ENCODE measurements at places on chromosomes 6 and 20. TPM values are rescaled to one million over a fixed set of nuclear protein-coding genes. Genes with fewer than 3 reads are reported as not detected.

- H3K27me3 ChIP-seq: no peaks in the 10 kb centered on the region
- peaks cover 22% of the 10 kb centered on the region for H3K4me1 ChIP-seq
- DNase-seq: no peak
- no peak overlapping the region for H3K4me3 ChIP-seq
- H3K27ac ChIP-seq: peak overlapping the region; percentile 65
Observed at GRCh38 chr20:35472209-35472608, 16.8 kb downstream of the CEP250 start.

- no peaks in the 10 kb centered on the region for H3K4me1 ChIP-seq
- H3K36me3 ChIP-seq: no peaks in the 10 kb centered on the region
- no peak overlapping the region for H3K4me3 ChIP-seq
- no peak overlapping the region for H3K27ac ChIP-seq
- peaks cover 3% of the 10 kb centered on the region for H3K27me3 ChIP-seq
Observed at GRCh38 chr6:47153404-47153755, 111.2 kb upstream of the ADGRF1 start.

- H3K36me3 ChIP-seq: peaks cover 39% of the 10 kb centered on the region
- peaks cover 67% of the 10 kb centered on the region for H3K4me1 ChIP-seq
- H3K27me3 ChIP-seq: no peaks in the 10 kb centered on the region
- peak overlapping the region; percentile 86 for H3K27ac ChIP-seq
- DNase-seq: no peak
Observed at GRCh38 chr6:87182321-87182720, 27.0 kb downstream of the ZNF292 start.

- H3K36me3 ChIP-seq: no peaks in the 10 kb centered on the region
- H3K4me1 ChIP-seq: peaks cover 19% of the 10 kb centered on the region
- DNase-seq: no peak
- H3K4me3 ChIP-seq: peak within 1 kb of the TSS; percentile 69
- H3K27ac ChIP-seq: no peak within 1 kb of the TSS
Observed at GRCh38 chr6:49550492-49551077, at the start of gene C6orf141. Gene C6orf141, plus strand, starts transcription at chr6:49550668. Its CDS starts 125 bp downstream, at chr6:49550793.

DNA sequence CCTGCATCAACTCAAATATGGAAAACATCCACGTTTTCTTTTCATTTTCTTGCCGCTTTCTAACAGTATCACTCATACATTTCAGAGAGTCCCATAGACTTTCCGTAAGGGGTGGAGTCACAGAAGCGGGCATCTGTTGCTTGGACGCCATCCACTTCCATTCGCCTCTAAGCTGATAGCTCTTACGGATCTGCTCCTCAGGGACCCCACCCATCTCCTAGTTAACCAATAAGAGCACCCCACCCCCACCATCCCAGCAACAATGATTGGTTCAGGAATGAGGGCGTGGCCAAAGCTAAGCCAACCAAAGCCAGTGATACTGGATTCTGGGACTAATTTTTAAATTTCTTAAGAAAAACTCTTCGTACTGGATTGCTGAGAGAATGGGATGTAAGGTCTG lies 42.4 kb downstream of the SLC2A10 start:
- H3K36me3 ChIP-seq: no peaks in the 10 kb centered on the region
- no peak for DNase-seq
- peaks cover 41% of the 10 kb centered on the region for H3K27me3 ChIP-seq
- H3K4me1 ChIP-seq: no peaks in the 10 kb centered on the region
- no peak overlapping the region for H3K27ac ChIP-seq

GRCh38 chr6:120826253-120826652 lies 508.0 kb downstream of the TBC1D32 start:
- H3K4me1 ChIP-seq: no peaks in the 10 kb centered on the region
- no peaks in the 10 kb centered on the region for H3K27me3 ChIP-seq
- H3K27ac ChIP-seq: no peak overlapping the region

DNA sequence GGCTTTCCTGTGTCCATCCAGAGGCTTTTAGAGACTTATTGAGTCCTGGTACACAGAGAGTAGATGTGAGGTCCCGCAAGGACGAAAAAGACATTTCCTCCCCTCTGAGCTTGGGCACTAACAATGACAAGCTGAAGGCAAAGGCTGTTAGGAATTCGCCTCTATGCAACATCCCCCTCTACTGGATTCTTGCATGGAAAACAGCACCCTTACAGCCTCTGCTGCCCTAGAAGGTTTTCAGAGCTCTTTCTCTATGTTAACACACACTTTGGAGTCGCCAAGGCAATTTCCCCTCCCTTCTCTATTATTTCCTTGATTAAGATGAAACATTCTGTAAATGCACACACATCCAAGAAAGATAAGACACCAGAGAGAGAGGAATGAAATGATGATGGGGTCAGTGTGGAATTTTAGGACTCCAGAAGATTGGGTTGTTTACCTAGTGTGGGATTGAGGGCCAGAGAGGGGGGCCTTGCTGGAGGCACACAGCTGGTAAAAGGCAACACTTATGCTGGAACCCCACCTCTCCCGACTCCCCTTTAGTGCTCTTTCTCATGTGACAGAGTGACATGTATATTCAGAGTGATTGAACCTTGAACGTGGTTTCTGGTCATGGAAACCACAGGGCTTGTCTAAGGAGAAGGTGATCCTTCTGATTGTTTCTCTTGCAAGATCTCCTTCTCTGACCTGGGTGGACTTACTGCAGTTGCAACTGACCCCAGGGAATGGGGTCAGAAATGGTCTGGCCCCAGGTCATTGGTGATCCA lies 300.7 kb downstream of the CLIC5 start:
- no peak overlapping the region for H3K27ac ChIP-seq
- H3K27me3 ChIP-seq: no peaks in the 10 kb centered on the region
- no peaks in the 10 kb centered on the region for H3K36me3 ChIP-seq
- H3K4me1 ChIP-seq: peaks cover 29% of the 10 kb centered on the region

GRCh38 chr6:22970004-22970403 lies 400.6 kb downstream of the HDGFL1 start:
- no peaks in the 10 kb centered on the region for H3K27me3 ChIP-seq
- no peaks in the 10 kb centered on the region for H3K4me1 ChIP-seq
- H3K4me3 ChIP-seq: no peak overlapping the region
- DNase-seq: no peak
- no peaks in the 10 kb centered on the region for H3K36me3 ChIP-seq
- no peak overlapping the region for H3K27ac ChIP-seq

DNA sequence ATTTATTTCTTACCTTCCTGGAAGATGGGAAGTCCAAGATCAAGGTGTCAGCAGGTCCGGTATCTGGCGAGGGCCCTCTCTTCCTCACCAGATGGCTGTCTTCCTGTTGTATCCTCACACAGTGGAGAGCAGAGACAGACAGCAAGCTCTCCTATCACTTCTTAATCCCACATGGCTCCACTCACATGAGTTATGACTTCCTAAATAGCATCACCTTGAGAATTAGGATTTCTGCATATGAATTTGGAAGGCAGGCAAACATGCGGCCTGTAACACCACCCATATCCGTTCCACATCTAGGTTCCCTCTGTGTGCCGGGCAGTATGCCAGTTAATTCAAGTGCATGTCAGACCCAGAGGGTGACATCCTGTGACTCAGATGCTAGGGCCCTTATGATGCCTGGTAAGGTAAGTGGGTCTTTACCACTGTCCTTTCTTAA lies 2.1 kb downstream of the RAET1E start:
- H3K36me3 ChIP-seq: no peaks in the 10 kb centered on the region
- H3K4me3 ChIP-seq: no peak overlapping the region
- no peak overlapping the region for H3K27ac ChIP-seq
- peaks cover 35% of the 10 kb centered on the region for H3K27me3 ChIP-seq

- no peak for DNase-seq
- no peak overlapping the region for H3K4me3 ChIP-seq
- H3K27ac ChIP-seq: no peak overlapping the region
Observed at GRCh38 chr6:12354499-12354898, 64.3 kb downstream of the EDN1 start.

GRCh38 chr6:157229713-157230112 lies 93.6 kb downstream of the TMEM242 start:
- no peak overlapping the region for H3K4me3 ChIP-seq
- H3K36me3 ChIP-seq: no peaks in the 10 kb centered on the region
- H3K27ac ChIP-seq: no peak overlapping the region
- DNase-seq: no peak

DNA sequence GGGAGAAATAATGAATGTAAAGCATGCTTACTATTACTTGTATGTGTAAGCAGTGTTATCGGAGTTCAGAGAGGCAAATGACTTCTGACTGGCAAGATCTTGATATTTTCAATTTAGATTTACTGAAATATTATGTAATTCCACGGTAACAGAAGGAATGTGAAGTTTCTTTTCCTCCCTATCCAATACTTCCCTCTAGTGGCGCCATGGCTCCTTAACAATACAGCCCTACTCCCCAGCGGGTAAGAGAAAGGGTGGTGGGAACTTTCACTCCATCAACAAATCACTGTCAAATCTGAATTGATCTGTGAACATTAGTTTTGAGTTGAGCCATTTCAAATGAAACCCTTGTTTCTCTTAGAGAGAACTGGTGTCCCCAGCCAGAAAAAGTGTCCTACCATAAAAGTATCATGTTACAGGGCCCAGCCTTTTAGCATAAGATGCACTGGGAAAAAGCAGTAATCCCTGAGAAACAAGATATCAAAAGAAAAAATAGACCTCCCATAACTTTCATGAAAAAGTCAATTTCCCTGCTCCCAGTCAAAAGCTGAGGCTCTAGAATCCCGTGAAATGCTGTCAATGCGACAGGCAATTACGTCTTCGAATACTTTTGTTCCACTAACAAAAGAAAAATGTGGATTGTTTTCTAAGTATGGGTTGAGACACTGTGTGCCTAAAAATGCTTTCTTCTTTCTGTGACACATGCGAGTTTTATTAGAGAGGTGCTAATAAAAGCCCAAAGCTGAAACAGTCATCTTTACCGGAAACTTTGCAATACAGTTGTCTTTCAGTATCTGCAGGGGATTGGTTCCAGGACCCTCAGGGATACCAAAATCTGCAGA lies 12.9 kb downstream of the COX7A2 start:
- H3K4me3 ChIP-seq: no peak overlapping the region
- H3K27me3 ChIP-seq: peaks cover 11% of the 10 kb centered on the region
- H3K27ac ChIP-seq: no peak overlapping the region
- H3K36me3 ChIP-seq: peaks cover 6% of the 10 kb centered on the region
- no peak for DNase-seq
- no peaks in the 10 kb centered on the region for H3K4me1 ChIP-seq

- DNase-seq: peak; percentile 29
- H3K27me3 ChIP-seq: no peaks in the 10 kb centered on the region
- H3K4me3 ChIP-seq: peak overlapping the region; percentile 63
- H3K4me1 ChIP-seq: peaks cover 27% of the 10 kb centered on the region
- peaks cover 16% of the 10 kb centered on the region for H3K36me3 ChIP-seq
Observed at GRCh38 chr6:26017632-26017966, 55.0 kb downstream of the TRIM38 start.

- no peak overlapping the region for H3K4me3 ChIP-seq
- H3K27me3 ChIP-seq: no peaks in the 10 kb centered on the region
- H3K27ac ChIP-seq: no peak overlapping the region
- no peaks in the 10 kb centered on the region for H3K4me1 ChIP-seq
- H3K36me3 ChIP-seq: no peaks in the 10 kb centered on the region
Observed at GRCh38 chr6:55497694-55498093, 81.3 kb downstream of the HMGCLL1 start.

DNA sequence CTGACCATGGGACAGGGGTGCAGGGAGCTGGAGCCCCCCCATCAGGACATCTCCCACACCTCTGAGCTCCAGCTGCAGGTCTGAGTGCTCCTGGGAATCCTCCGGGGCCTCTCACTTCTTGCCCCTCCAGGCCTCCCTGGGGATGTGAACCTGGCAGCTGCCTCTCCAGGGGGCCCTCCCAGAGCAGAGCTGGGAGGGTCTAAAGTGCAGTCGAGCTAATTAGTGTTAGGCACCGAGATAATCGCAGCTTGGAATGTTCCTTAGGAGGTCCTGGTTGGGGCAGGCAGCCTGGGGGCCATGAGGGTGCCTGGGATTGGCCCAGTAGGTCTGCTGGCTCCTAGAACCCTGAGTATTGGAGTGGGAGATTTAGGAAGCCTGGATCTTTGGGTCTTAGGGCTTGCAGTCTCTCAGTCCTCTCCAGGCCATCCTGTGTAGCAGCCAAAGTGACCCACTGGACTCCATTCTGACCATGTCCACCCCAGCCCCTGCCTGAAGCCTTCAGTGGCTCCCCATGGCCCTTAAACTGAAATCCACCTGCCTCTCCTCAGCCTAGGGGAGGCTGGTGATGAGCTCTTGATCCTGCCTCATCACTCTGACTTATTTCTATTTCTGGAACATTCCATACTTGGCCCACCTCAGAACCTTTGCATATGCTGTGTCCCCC lies 26.0 kb downstream of the CEBPB start:
- H3K27ac ChIP-seq: no peak overlapping the region
- H3K36me3 ChIP-seq: no peaks in the 10 kb centered on the region
- no peak overlapping the region for H3K4me3 ChIP-seq
- H3K4me1 ChIP-seq: no peaks in the 10 kb centered on the region
- no peak for DNase-seq

DNA sequence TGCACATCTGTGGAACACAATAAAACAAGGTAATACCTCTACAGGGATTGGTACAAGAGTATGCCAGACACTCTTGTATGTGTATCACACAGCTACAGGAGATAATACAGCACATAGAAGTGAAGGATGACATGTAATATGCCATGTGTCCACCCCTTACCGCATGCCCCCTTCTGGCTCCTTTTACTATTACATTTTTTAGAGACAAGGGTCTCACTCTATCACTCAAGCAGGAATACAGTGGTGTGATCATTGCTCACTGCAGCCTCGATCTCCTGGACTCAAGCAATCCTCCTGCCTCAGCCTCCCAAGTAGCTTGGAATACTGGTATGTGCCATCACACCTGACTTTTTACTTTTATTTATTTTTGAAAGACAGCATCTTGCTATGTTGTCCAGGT lies 4.2 kb upstream of the NCR3 start:
- H3K4me1 ChIP-seq: peaks cover 58% of the 10 kb centered on the region
- peak overlapping the region; percentile 75 for H3K27ac ChIP-seq
- no peaks in the 10 kb centered on the region for H3K27me3 ChIP-seq
- no peak for DNase-seq

GRCh38 chr6:99331531-99331930 lies 17.9 kb downstream of the FAXC start:
- no peaks in the 10 kb centered on the region for H3K36me3 ChIP-seq
- H3K27me3 ChIP-seq: no peaks in the 10 kb centered on the region
- H3K4me1 ChIP-seq: peaks cover 14% of the 10 kb centered on the region
- no peak overlapping the region for H3K4me3 ChIP-seq
- DNase-seq: no peak
- no peak overlapping the region for H3K27ac ChIP-seq

GRCh38 chr20:37385659-37386504 lies 39.9 kb downstream of the SRC start:
- no peak overlapping the region for H3K27ac ChIP-seq
- H3K4me1 ChIP-seq: peaks cover 39% of the 10 kb centered on the region
- H3K27me3 ChIP-seq: no peaks in the 10 kb centered on the region
- DNase-seq: no peak
- H3K4me3 ChIP-seq: no peak overlapping the region
- peaks cover 19% of the 10 kb centered on the region for H3K36me3 ChIP-seq

- DNase-seq: no peak
- no peaks in the 10 kb centered on the region for H3K36me3 ChIP-seq
Observed at GRCh38 chr6:138690975-138691594, 82.5 kb upstream of the CCDC28A start.

- no peaks in the 10 kb centered on the region for H3K27me3 ChIP-seq
- no peak overlapping the region for H3K27ac ChIP-seq
- no peaks in the 10 kb centered on the region for H3K36me3 ChIP-seq
- H3K4me3 ChIP-seq: no peak overlapping the region
- peaks cover 11% of the 10 kb centered on the region for H3K4me1 ChIP-seq
Observed at GRCh38 chr20:62234339-62234738, 4.0 kb upstream of the OSBPL2 start.

The PRPH2 gene
- not detected for total RNA-seq

The FKBP1C gene
- not detected for total RNA-seq

The PRDM13 gene
- 0.07 TPM for total RNA-seq

The SEL1L2 gene
- not detected for total RNA-seq

The EMILIN3 gene
- total RNA-seq: not detected

The SLC12A5 gene
- total RNA-seq: not detected

The SMPDL3A gene
- 1.8 TPM for total RNA-seq

The HLA-DPA1 gene
- total RNA-seq: 718 TPM

The NT5DC1 gene
- total RNA-seq: 59.9 TPM

The LY6G6C gene
- not detected for total RNA-seq

The CD93 gene
- total RNA-seq: not detected

The XRN2 gene
- 60.7 TPM for total RNA-seq
